HFFc6 (cell line): ENCODE measurements at places on chromosomes 5 and 9.

DNA sequence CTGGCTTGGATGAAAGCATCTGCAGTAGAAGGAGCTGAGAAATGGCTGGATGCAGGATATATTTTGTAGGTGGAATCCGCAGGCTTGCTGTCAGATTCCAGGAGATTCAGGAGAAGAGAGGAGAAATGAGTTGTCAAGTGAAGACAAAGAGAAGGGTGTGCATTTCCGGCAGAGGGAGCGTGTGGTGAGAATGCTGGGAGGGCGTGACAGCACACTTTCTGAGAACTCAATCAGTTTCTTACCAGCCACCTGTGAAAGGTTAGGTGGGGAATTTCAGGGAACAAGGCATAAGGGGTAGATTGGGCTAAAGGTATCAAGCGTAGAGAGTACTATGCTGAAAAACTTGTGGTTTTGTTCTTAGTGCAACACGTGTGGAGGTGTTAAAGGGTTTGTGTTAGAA is 199.3 kb upstream of the ANKH start:
- no peak overlapping the region for H3K4me3 ChIP-seq
- H3K4me1 ChIP-seq: no peaks in the 10 kb centered on the region
- no peak overlapping the region for H3K27ac ChIP-seq
- H3K36me3 ChIP-seq: no peaks in the 10 kb centered on the region

GRCh38 chr9:123085916-123086315 is 52.4 kb downstream of the GPR21 start:
- no peak overlapping the region for H3K27ac ChIP-seq
- H3K4me1 ChIP-seq: peaks cover 12% of the 10 kb centered on the region
- H3K27me3 ChIP-seq: no peaks in the 10 kb centered on the region; the same call in 1 of the 2 replicates
- no peak for DNase-seq
- H3K4me3 ChIP-seq: no peak overlapping the region
- H3K36me3 ChIP-seq: no peaks in the 10 kb centered on the region

DNA sequence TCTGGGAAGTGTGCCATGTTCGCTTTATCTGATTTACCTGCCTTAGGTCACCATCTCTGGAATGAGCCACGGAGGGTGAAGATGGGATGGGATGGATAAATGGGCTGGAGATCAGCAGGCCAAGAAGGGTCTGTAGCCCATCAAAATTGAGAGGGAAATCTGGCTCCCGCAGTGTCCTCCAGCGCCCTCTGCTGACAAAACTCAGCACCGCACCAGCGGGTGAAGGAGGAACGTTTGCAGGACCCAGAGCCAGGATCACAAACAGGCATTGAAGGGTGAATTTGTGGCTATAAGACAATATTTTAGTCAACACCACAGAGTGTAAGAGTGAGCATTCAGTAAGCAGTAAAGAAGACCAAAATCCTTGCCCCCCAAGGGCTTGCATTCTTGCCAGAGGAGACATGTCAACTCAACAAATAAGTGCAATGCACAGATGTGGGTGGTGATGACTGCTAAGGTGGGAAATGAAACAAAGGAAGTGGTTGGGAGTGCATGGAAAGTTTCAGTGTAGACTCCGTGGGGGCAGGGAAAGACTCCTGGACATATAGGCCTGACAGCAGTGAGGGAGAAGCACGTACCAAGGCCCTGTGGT is 124.4 kb downstream of the TENT4A start:
- no peak overlapping the region for H3K27ac ChIP-seq
- DNase-seq: no peak
- H3K4me1 ChIP-seq: 0 out of 2 replicates have a peak, but pooled peaks cover 6% of the 10 kb centered on the region
- no peaks in the 10 kb centered on the region for H3K36me3 ChIP-seq
- no peak overlapping the region for H3K4me3 ChIP-seq
- H3K27me3 ChIP-seq: peaks cover 4% of the 10 kb centered on the region; the same call in 1 of the 2 replicates

- peaks cover 2% of the 10 kb centered on the region for H3K36me3 ChIP-seq
- no peak overlapping the region for H3K4me3 ChIP-seq
- no peaks in the 10 kb centered on the region; the same call in 1 of the 2 replicates for H3K27me3 ChIP-seq
- no peak overlapping the region for H3K27ac ChIP-seq
- H3K4me1 ChIP-seq: peaks cover 32% of the 10 kb centered on the region
- DNase-seq: no peak
These were observed 77.5 kb upstream of the TGFBR1 start for GRCh38 chr9:99027443-99027842.

DNA sequence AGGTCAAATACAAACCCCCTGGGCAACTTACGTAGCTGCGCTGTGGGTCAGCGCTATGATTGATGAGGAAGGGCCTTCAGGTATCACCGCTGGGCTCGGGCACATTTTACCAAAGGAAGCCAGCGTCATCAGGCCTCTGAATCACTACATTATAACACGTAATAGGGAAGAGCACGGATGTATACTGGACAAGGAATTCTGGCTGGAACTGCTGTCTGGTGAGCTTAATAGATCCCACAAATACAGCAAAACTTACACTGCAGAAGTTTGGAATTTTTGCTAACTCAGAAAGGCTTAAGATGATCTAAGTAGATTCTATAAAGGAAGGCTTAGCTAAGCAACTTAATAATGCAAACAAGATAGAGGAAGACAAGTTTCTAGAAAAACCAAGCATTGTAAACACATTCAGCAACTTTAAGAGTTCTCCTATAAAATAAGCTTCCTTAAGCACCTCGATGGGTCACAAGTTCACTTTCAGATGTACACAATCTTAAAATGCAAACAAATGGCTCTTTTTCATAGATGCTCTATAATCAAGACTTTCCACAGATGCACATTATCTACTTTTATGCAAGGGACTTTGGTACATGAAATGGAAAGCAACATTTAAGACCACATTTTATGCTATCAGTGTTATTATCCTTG is 360.1 kb upstream of the PANK3 start:
- no peak overlapping the region for H3K4me3 ChIP-seq
- peaks cover 16% of the 10 kb centered on the region for H3K27me3 ChIP-seq
- no peak overlapping the region for H3K27ac ChIP-seq
- H3K36me3 ChIP-seq: no peaks in the 10 kb centered on the region
- no peak for DNase-seq
